ENCODE measurements at places on chromosomes 7 and 10.

DNA sequence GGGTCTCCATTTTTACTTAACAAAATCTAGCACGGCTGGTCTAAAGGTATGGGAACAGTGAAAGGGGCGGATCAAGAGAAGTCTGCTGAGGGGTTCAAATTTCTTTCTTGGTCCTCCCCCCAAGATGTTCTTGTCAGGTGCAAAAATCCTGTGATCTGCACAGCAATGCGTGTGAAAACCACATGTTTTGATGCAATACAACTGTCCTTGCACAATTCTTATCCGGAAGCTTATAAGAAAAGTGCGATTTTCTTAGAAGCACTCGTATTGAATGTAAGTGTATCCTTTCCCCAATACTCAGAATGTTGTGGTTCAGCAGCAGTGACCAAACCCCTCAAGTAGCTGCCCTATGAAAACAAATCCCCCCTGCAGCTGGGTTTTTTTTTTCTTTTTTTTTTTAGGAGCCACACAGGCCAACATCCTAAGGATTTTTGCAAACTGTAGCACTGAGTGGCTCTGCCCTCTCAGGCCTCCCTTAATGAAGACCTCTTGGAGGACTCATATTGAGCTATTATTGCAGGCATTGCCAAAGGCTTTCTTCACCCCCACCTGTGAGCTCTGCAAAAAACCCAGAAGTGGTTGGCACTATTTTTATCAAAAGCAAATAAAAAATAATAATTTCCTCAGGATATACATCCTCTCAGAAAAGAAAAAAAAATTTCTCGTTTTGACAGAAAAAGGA lies 151.9 kb upstream of the ITGB1 start:
- no peak for DNase-seq

- no peak for DNase-seq
These were observed 451.9 kb downstream of the DPP6 start for GRCh38 chr7:154503962-154504550.

- DNase-seq = no peak
These were observed 11.2 kb downstream of the RPA3 start for GRCh38 chr7:7707246-7707645.

DNA sequence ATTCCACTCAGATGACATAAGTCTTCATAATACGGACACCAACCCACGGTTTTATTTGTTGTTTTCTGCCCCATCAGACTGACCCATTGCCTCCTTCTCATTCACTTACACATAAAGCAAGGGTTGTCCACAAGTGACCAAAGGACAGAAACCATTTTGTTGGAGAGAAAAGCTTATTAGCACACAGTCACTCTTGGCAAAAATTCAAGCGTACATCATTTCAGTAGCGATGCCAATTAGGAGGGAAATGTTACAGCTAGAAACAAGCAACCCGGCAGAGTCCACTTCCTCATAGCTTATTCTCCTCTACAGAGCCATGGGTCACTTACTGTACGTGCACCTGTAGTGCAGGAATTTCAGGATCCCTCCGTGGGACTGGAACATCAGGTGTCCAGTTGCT lies 23.0 kb downstream of the ABLIM1 start:
- DNase-seq = no peak

DNA sequence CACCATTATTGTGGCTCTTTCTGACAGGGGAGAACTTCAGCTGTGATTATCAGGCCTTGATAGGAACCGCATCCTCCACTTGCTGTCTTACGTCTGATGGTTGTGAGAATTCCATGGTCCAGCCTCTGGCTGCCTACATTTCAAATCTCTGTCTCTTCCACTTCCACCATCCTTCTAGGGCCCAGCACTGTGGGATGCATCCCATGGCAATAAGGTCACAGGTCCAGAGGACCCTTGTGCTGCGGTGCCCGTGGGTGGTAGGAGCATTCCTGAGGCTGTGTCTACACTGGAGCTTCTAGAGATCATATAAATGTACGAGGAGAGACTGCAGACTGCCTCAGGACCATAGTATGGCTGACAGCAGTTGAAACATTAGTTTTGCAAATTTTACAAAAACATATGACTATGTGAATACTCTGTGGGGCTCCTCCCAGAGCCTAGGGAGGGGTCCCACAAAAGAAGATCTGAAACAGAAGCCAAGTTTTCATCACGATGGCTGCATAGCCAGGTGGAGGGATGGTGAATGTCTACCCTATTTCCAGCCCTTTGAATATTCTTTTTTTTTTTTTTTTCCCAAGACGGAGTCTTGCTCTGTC lies 11.8 kb downstream of the CALML3 start:
- no peak for DNase-seq

DNA sequence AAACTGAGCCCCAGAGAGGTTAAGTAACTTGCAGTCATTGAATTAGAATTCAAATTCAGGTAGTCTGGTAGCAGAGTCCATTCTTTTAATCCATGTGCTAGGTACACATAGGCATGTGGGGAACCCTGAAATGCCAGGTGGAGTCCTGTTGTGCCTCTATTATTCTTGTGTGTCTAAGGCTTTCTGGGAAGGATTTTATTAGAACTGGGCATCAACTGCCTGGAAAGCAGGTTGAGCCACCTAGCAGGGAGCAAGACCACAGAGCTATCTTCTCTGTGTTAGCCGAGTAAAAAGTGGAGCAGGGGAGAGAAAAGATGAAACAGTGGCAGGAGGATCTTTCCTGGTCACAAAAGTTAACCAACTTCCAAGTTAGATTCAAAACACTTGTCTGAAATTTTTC lies 494.6 kb downstream of the LRMDA start:
- DNase-seq = no peak

DNA sequence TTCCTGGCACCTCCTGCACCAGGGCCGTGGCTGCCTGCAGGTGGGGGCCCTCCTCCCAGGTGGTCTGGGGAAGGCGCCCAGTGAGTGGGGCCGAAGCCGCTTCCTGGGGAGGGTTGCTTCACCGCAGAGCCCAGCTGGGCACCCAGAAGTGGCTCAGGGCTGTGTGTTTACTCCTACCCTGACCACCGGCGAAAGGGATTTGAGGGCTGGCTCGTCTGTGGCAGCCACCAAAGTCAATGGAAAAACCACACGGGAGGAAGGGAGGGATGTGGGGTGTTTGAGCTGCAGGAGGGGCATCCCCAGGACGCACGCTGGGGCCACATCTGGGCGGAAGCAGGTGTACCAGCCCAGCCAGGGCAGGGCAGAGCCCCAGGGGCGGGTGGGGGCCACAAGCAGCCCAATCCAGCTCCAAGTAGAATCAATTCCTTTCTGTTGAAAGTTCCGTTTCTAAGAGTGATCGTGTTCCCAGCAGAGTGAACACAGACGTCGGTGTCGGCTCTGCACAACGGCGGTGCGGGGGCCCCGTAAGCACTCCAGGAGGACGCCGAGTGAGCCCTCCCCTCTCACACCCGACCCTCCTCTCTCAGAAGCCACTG lies 69.9 kb downstream of the FOXL3 start:
- DNase-seq = no peak

- no peak for DNase-seq
These were observed 317.0 kb downstream of the GLRX3 start for GRCh38 chr10:130453036-130453720.

DNA sequence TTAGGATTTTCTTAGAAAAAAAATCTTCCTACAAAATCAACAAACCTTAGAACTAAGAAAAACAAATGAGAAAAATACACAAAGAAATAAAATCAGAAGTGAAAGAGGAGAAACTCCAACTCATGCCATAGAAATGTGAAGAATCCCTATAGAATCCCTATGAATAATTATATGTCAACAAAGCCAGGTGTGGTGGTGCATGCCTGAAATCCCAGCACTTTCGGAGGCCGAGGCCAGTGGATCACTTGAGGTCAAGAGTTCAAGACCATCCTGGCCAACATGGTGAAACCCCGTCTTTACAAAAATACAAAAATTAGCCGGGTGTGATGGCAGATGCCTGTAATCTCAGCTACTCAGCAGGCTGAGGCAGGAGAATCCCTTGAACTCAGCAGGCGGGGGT lies 27.1 kb downstream of the ACSM6 start:
- DNase-seq = no peak

DNA sequence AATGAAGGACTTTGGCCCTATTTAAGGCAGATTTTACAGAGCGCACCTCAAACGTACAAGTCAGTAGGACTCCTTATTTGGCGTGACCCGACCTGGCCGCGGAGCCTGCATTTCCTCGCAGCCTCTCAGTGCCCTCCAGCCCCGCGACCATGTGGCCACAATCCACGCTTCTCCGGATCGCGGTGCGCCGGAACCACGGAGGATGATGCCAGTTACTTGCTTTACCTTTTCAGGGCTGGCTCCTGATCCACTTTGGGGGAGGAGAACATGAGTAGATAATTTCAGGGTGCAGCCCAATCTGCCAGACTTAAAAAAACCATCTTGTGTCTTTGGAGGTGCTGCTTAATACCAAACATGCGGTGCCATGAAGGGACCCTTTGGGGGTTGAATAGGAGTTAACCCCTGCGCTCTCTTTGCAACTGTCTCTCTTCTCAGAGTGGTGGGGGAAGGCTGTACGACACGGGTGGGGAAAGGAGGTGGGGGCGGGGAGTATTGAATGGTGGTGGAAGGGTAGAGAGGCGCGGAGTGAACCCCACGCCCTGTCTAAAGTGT lies 1.5 kb downstream of the FRAT1 start:
- DNase-seq = no peak

- DNase-seq = no peak
These were observed 417.0 kb downstream of the CALN1 start for GRCh38 chr7:71995111-71995510.

GRCh38 chr10:95987685-95988426 lies 55.5 kb upstream of the CCNJ start:
- DNase-seq = no peak

- no peak for DNase-seq
These were observed 25.6 kb downstream of the VSTM4 start for GRCh38 chr10:49089557-49090188.

DNA sequence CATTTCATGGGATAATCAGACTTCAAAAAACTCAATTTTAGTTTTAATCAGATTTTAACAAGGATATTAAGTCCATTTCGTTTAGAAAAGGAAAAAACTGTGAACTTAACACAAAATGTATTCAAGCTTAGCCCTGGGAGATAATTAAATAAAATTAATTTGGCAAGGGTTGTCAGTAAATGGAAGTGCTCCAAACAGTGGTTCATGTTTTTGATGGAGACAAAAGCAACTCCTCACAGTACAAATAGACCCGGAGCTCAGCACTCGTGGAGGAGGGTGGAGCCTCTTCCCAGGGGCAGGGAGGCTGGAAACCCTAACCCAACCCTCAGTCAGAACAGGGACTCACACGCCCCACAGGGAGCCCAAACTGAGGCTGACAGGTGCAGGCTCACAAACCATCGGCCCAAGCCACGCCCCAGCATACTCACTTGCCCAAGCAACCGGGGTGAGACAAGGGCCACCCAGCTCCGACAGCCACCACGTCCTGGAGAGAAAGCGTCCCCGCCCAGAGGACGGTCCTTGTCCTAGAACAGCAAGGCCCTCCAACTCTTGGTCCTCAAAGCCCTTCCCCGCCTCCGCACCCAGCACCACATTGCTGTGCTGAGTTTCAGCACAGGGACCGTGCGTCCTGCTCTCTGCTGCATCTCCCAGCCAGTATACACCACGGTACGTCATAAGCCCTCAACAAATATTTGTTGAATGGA lies 39.8 kb downstream of the MAD1L1 start:
- DNase-seq = no peak

DNA sequence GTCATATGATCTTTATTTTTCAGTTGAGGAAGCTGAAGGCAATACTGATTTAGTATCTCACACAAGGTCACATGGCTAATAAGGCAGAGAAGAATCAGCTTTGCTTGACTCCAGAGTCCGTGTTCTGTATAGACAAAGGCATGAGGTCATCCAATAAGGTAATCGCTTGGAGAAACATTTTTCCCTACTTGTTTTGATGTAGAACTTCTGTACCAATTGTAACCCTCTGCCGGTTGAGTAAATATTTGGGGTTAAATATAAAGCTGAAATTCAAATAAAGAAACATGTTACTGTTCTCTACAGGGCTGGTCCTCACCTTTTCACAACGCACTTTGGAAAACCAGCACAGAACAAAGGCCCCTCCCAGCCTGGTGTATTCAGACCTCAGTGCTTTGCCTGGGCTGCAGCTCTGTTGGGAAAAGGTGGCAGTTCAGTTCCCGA lies 83.0 kb upstream of the INSYN2A start:
- no peak for DNase-seq

- DNase-seq = no peak
These were observed 28.7 kb downstream of the CFAP46 start for GRCh38 chr10:132913559-132914115.

- DNase-seq = no peak
These were observed 214.2 kb downstream of the WDR11 start for GRCh38 chr10:121065330-121065729.

DNA sequence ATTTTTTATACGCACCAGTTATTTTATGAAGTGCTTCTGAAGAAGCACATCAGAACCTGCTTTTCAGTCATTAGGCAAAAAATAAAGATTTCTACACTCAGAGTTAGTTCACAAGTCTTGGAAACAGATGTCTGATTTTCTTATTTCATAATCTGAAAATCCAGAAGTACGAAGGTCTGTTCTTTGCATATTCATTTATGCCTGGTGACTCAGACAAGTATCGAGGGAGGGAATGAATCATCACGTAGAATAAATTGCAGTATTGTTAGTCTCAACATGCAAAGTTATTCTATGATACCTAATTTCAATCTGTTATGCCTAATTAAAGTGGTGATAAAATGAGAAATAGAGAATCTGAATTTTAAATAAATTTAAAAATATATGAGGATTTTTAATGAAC lies 113.6 kb upstream of the SEM1 start:
- no peak for DNase-seq

- DNase-seq = no peak
These were observed 53.2 kb upstream of the OIT3 start for GRCh38 chr10:72840319-72840718.

DNA sequence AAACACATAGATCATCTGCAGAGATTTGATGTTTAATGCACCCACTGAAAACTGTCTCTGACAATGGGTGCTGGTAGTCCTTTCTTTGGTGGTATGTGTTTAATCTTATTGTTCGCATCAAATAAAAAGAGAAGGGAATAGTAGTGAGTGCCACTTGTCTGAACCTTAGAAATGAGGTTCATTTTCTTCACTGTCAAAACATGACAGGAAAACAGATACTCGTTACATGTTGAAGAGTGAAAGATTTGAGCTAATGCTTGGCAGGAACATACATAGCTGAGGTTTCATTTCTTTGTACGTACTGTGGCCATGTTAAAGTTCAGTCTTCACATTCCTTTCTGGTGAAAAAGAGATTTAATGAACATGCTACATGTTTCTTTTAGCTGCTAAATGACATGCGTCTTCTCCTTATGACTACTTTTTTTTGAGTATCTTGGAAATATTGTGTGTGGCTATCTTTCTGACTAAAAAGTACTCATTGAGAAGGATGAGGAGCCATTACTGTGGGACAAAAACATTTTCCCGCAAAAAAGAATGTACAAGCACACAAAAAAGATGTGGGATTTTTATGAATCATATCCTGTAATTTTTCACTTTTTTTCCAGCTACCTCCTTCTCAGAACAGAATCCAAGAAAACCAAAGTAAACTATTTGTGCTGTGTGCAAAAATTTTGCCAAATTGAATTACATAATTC lies 108.0 kb downstream of the TWIST1 start:
- DNase-seq = no peak

DNA sequence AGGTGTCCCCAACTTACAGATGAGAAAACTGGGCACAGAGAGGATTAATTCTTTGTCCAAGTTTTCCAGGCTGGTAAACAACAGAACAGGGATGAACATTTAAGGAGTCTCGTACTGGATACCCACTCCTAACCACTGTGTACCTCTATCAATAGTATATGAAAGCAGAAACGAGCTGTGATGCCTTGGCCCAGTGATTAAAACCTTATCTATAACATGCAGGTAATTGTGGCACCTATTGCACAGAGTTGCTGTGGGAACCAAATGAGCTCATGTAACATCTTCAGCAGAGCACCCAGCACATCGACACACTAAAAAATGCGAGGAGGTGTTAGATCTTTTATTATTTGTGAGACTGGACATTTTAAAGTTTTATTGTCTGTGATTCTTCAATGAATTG lies 1.6 kb downstream of the TMEM273 start:
- DNase-seq = no peak
